Activated CD8-positive, alpha-beta memory T cell treated with anti-CD3 and anti-CD28 coated beads, Interleukin-2, amount 10 ng/mL, durations not matched to agents 7 days and 5 days (primary cell): ENCODE measurements at places on chromosomes 3 and 15.

DNA sequence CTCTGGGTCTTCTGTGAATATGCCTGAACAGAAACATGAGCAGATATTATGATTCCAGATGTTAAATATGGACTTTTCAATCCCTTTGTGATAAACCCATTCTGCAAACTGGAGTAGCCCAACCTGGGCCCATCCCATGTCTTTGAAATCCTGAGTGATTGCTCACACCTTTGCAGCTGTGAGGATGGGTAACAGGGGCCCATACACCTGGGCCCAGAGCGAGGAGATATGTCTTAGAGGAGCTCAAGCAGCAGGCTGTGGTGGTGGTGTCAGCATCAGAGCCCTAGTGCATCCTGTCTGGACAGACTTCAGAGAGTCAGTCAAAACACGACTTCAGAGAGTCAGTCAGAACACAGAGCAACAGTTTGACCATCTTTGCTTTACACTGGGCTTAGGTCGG lies 64.9 kb upstream of the LIMD1 start:
- DNase-seq = no peak
- peaks cover 9% of the 10 kb centered on the region for H3K4me1 ChIP-seq
- no peak overlapping the region for H3K27ac ChIP-seq

DNA sequence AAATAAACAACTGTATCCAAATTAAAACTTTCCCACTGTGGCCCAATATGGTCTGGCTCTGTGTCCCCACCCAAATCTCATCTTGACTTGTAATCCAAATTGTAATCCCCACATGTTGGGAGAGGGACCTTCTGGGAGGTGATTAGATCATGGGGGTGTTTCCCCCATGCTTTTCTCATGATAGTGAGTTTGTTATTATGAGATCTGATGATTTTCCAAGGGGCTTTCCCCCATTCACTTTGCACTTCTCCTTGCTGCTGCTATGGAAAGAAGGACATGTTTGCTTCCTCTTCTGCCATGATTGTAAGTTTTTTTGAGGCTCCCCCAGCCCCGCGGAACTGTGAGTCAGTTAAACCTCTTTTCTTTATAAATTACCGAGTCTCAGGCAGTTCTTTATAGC lies 55.0 kb downstream of the MINDY4B start:
- no peak for DNase-seq
- peaks cover 1% of the 10 kb centered on the region for H3K36me3 ChIP-seq
- H3K27me3 ChIP-seq = peaks cover 14% of the 10 kb centered on the region
- no peak overlapping the region for H3K27ac ChIP-seq
- no peak overlapping the region for H3K4me3 ChIP-seq

DNA sequence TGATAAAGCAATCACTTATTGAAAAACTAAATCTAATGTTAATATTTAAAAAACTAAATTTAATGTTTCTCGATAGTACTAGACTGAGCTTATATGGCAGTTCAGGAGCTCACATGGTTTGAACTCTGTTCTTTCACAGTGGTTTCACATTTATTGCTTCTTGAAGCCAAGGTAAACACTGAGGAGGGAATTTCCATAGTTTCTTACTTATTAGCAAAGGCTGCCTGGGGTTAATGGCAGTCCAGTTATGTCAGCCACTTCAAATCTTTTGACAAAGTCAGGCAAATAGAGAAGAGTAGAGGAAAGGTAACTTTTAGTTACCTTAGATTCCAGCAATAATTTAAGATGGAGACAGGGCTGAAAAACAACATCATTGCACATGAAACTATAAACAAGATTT lies 831.5 kb downstream of the ROBO2 start:
- no peaks in the 10 kb centered on the region for H3K36me3 ChIP-seq
- no peaks in the 10 kb centered on the region for H3K4me1 ChIP-seq
- H3K27me3 ChIP-seq = no peaks in the 10 kb centered on the region
- H3K4me3 ChIP-seq = no peak overlapping the region
- no peak for DNase-seq
- H3K27ac ChIP-seq = no peak overlapping the region

GRCh38 chr3:47791193-47791855 lies 9.6 kb upstream of the SMARCC1 start:
- no peak overlapping the region for H3K4me3 ChIP-seq
- peaks cover 2% of the 10 kb centered on the region for H3K4me1 ChIP-seq
- H3K27me3 ChIP-seq = no peaks in the 10 kb centered on the region
- no peaks in the 10 kb centered on the region for H3K36me3 ChIP-seq
- no peak for DNase-seq
- no peak overlapping the region for H3K27ac ChIP-seq

DNA sequence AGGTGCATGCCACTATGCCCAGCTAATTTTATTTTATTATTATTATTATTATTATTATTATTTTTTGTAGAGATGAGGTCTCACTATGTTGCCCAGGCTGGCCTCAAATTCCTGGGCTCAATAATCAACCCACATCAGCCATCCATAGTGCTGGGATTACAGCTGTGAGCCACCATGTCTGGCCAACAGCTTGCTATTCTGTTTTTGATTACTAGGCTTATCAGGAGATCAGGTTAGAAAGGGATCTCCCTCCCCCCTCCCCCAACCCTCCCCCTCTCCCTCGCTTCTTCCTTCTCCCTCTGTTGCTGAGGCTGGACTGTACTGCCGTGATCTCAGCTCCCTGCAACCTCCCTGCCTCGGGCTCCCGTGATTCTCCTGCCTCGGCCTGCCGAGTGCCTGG lies 8.6 kb downstream of the CLN6 start:
- peaks cover 25% of the 10 kb centered on the region for H3K36me3 ChIP-seq
- H3K4me3 ChIP-seq = no peak overlapping the region
- peaks cover 19% of the 10 kb centered on the region for H3K4me1 ChIP-seq
- no peaks in the 10 kb centered on the region for H3K27me3 ChIP-seq

DNA sequence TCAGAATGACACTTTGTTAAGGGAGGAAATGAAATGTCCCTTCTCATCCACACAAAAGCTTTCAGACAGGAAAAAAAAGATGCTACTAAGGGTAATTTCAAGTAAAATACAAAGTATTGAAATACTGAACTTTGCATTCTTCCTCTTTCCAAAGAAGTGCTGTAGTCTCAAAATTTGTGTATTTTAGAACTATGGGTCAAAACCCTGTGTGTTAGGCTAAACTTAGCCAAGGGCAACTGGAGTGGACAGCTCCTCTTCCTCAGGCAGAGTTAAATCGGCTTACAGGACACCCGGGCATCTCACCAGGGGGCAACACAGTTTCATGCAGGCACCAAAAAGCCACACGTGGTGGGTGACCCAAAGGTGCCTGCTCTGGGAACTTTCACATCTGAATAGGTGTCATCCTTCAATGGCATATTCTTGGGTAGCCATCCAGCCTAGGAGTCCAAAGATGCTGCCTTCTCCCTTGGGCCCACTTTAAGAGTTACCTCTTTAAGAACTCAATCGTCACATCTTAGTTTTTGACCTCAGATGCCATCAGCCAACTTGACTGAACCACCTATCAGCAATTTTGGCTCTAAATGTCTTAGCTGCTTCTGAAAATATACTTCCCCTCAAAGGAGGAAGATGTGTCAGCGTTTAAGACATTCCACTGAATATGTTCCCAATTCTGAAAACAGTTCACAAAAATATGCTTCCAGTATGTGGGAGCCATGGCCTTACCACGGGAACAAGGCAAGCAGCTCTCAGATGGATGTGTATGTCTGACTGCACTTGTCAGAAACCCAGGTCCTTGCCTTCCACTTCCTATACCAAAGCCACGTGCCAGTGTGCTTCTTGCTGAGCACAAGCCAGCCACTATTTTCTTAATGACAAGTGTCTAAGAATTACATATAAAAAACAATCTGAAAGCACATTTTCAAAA lies 32.2 kb upstream of the MUC13 start:
- DNase-seq = no peak
- no peak overlapping the region for H3K27ac ChIP-seq
- peaks cover 5% of the 10 kb centered on the region for H3K27me3 ChIP-seq
- no peak overlapping the region for H3K4me3 ChIP-seq

DNA sequence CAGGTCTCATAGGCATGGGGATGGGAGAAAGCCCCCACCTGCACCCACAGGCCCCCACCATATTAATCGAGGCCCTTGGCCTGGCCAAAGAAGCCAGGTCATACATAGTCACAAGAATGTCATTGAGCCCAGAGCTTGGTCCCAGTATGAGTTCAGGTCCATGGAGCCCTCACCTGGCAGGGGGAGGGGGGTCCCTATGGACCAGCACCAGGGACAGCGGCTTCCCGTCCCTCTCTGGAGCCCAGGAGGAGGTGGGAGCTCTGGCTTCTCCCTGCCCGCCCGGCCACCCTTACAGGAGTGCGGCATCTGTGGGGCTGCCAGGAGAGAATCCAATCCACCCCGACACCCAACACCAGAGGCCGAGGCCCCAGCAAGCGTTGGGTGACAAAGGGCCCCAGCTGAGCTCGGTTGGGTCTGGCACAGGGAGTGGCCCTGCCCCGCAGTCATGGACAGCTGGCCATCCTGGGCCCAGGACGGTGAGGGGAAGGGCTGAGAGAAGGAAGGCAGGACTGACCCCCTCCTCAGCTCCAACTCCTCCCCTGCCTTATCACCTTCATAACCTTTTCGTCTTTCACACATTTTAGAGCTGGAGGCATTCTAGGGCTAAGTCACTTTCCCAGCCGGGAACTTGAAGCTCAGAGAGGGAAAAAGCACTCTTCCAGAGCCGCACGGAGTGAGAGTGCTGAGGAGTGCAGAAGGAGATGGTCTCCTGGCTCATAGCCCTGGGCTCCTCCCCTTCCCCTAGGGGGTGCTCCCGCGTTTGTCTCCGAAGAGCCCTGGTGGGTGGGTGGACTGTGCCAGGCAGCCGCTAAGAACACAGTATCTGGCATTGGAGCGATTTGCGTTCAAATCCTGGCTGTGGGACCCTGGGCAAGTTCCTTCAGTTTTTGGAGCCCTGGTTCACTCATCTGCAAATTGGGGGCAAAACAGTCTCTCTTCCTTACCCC lies 54.6 kb downstream of the ATP2B2 start:
- no peaks in the 10 kb centered on the region for H3K36me3 ChIP-seq
- no peak overlapping the region for H3K27ac ChIP-seq
- DNase-seq = no peak
- no peaks in the 10 kb centered on the region for H3K4me1 ChIP-seq
- no peak overlapping the region for H3K4me3 ChIP-seq
- H3K27me3 ChIP-seq = peaks cover 18% of the 10 kb centered on the region

DNA sequence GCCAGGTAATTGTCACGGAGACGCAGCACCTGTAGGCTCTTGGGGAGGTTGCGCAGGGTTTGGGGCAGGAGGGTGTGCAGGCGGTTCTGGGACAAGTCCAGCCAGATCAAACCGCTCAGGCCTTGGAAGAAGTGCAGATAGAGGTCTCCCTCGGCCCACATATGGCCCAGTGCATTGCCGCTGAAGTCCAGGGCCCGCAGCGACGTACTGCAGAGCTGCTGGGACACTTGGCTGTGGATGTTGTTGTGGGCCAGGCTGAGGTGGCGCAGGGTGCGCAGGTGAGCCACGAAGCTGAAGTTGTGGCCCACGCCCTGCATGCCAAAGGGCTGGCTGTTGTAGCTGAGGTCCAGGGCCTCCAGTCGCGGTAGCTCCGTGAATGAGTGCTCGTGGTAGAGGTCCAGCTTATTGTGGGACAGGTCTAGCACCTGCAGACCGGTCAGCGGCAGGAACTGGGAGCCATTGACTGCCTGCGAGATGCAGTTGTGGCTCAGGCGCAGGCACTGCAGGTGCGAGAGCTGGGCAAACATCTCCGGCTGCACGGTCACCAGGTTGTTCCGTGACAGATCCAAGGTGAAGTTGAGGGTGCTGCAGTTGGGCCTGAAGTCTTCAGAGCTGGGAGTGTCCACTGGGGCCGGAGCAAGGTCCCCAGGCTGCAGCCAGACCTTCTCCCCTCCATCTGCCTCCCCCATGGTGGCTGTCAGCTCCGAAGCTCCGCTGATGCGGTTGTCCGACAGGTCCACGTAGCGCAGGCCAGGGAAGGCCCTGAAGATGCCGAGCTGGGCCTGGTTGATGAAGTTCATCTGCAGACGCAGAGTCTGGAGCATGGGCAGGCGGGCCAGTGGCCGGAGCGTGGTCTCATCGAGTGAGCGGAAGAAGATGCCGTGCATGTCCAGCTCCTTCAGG lies 2.9 kb downstream of the TLR9 start:
- peak overlapping the region; percentile 87 for H3K27ac ChIP-seq
- H3K27me3 ChIP-seq = no peaks in the 10 kb centered on the region
- H3K4me1 ChIP-seq = peaks cover 86% of the 10 kb centered on the region
- H3K36me3 ChIP-seq = no peaks in the 10 kb centered on the region
- peak overlapping the region; percentile 73 for H3K4me3 ChIP-seq

DNA sequence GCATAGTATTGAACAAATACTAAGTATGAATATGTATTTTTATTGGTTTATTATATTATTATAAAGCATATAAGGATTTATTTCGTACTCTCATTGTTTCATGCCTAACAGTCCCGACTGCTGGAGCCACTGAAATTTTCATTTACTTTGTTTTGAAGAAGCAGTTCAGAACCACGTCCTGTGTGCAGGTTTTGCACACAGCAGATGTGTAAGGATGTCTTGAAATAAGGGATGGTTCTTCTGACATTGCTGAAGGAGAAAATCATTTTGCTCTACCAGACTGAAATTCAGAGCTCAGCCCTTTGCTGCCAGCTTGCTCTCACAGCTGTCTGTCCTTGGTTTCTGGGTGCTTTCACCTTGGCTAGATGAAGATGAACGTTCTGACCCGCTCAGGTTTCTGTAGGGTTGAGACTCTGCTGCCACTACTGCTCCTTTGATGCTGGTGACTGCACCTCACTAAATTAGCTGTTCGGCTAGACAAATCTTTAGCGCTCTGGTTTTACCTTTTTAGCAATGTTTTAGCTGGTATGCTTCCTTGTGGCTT lies 54.2 kb downstream of the UBE2E1 start:
- H3K27ac ChIP-seq = no peak overlapping the region
- peaks cover 12% of the 10 kb centered on the region for H3K36me3 ChIP-seq
- no peak for DNase-seq
- no peaks in the 10 kb centered on the region for H3K27me3 ChIP-seq
- peaks cover 17% of the 10 kb centered on the region for H3K4me1 ChIP-seq

- H3K27ac ChIP-seq = no peak overlapping the region
- no peak for DNase-seq
- H3K4me1 ChIP-seq = peaks cover 8% of the 10 kb centered on the region
- H3K4me3 ChIP-seq = no peak overlapping the region
These were observed 51.2 kb downstream of the HACD2 start for GRCh38 chr3:123533554-123534159.

GRCh38 chr15:93265111-93265556 lies 176.1 kb upstream of the RGMA start:
- no peak overlapping the region for H3K4me3 ChIP-seq
- peaks cover 2% of the 10 kb centered on the region for H3K27me3 ChIP-seq
- no peak overlapping the region for H3K27ac ChIP-seq
- H3K36me3 ChIP-seq = no peaks in the 10 kb centered on the region

GRCh38 chr3:187169231-187169960 lies 27.9 kb upstream of the RTP1 start:
- H3K27me3 ChIP-seq = peaks cover 28% of the 10 kb centered on the region
- peaks cover 7% of the 10 kb centered on the region for H3K4me1 ChIP-seq
- no peaks in the 10 kb centered on the region for H3K36me3 ChIP-seq
- no peak overlapping the region for H3K4me3 ChIP-seq
- no peak overlapping the region for H3K27ac ChIP-seq

GRCh38 chr3:23949784-23950183 lies 4.7 kb downstream of the NR1D2 start:
- H3K36me3 ChIP-seq = peaks cover 4% of the 10 kb centered on the region
- H3K27ac ChIP-seq = peak overlapping the region; percentile 94
- H3K27me3 ChIP-seq = no peaks in the 10 kb centered on the region

- peaks cover 11% of the 10 kb centered on the region for H3K4me1 ChIP-seq
- H3K27me3 ChIP-seq = no peaks in the 10 kb centered on the region
- H3K4me3 ChIP-seq = no peak overlapping the region
- H3K36me3 ChIP-seq = no peaks in the 10 kb centered on the region
- H3K27ac ChIP-seq = no peak overlapping the region
- no peak for DNase-seq
These were observed 202.2 kb upstream of the CMC1 start for GRCh38 chr3:28039234-28039633.
